Endodermal cell (in vitro differentiated cells): ENCODE measurements at places on chromosomes 5 and 9. TPM values are rescaled to one million over a fixed set of nuclear protein-coding genes. Genes with fewer than 3 reads are reported as not detected.

SPINK4 gene
- 1.2 to 1.8 TPM (median 1.4 TPM) in 3 replicates for total RNA-seq

PRUNE2 gene
- total RNA-seq, result 4.1 to 5.8 TPM (median 4.4 TPM) in 3 replicates

AQP3 gene
- 2.2 and 3.1 TPM in 2 replicates for total RNA-seq

OR1N2 gene
- not detected in 3 replicates for total RNA-seq

PCDHGA12 gene
- total RNA-seq, result 1.2 to 1.4 TPM (median 1.3 TPM) in 3 replicates

NME5 gene
- 3.9 and 4.7 TPM in 2 replicates for total RNA-seq
